ENCODE measurements at places on chromosomes 7 and 10.

DNA sequence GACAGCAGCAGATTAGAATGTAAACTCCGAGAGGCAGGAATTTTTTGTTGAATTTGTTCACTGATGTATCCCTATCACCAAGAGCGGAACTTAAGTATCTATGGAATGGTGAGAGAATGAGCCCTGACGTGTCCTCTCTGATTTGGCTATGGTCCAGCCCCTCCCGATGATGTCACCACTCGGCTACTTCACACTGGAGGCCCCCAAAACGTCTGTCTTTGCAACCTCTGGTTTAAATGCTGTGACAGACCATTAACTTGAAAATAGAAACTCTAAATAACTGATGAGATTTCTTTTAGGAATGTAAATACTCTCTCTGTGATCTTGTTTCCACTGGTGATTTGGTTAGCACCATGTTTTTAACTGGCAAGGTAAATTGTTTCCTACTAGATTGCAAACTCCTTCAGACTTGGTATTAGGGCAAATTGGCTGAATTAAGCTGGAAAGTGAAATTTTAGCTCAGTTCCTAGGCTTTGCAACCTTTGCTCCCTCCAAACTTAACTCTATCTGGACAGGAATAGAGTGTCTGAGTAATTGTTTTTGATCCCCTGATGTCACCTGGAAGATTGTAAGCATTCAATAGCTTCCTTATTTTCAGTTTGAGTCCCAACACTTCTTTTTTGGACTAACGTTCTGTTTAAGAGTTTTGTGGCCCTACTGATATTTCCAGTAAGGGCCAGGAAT lies 19.1 kb downstream of the SLC16A12 start:
- no peak for DNase-seq

DNA sequence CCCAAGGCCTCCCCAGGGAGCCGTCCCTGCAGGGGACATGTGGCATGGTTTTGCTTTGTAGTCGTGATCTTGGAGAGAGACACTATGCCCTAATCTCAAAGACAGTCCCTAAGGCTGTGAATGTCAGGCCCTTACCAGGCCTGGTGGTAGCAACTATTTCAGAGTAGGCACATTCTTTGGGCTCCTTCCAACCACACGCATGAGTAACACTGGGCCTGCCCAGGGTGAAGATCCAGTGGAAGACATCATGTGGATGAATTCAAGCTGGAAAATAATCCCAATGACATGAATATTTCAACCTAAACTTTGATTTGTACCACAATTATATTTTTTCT lies 39.5 kb upstream of the INSIG1 start:
- no peak for DNase-seq

DNA sequence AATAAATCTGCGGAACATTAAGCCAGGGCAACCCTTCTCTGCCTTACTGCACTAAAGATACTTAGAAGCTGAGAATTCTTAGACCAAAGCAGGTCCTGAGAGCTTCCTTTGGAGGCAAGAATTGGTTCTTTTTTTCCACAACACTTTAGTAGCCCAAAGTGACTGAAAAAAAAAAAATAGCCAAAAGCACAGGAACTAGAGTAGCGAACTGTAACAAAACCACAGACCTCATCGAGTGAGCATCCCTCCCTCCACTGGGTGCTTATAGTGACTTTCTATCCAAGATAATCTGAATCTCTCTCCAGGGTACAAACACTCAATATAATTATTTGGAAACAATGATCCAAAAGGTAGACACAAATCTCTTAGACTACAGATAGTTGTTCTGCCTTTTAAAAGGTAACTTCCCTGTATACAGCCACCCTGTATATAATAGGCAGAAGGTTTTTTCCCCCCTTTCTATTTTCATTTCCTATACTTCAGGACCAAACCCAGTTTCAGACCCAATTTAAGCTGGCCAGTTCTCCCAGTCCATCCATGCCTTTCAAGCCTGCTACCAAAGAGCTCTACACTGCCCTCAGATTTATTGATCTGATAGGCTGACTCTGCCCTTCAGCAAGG lies 31.6 kb upstream of the KCNIP2 start:
- DNase-seq = no peak

DNA sequence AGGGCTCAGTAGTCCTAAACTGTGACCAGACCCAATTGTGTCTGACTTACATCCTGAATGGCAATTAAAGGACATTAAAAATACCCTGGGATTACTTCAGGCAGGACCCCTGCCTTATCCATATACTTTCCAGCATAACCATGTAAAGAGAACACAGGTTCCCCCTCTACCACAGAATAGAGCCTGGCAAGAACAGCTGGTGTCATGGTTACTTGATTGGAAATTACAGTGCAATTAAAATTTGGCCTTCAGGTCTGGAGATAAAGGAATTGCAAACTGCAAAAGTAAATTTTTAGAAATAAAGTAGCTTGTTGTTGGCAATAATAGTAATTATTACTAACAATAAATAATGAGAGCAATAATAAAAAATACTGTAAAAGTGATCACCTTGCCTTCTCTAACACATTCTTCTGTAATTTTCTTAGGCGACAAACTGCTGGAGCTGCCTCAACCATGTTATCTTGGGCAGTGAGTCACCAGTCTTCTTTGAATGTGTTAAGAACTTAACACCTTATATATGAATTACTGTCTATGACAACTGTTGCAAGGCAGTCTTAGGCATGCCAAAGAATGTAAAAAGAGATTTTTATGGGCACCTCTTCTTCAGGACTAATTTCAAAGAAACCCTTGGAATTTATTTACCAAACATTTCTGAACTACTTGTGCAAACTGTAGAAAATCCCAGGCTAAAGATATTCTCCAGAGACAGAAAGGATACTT lies 53.7 kb downstream of the HIBADH start:
- DNase-seq = no peak

DNA sequence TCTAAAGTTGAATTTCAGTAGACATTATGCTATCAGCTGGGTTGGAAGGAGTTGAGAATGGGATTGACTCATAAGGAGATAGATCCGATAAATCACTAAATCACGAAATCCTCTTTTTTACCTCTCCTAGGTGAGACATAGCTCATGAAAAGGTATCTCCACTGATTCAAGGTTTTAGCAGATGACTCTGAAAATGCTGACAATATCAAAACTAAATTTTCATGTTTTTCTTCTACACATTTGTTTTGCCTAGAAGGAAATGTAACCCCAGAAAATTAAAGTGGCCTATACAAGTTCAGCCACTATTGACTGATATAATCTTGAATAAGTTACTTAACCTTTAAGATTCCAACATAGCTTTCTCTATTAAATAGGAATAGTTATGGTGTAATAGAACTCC lies 82.2 kb upstream of the VWDE start:
- DNase-seq = no peak

DNA sequence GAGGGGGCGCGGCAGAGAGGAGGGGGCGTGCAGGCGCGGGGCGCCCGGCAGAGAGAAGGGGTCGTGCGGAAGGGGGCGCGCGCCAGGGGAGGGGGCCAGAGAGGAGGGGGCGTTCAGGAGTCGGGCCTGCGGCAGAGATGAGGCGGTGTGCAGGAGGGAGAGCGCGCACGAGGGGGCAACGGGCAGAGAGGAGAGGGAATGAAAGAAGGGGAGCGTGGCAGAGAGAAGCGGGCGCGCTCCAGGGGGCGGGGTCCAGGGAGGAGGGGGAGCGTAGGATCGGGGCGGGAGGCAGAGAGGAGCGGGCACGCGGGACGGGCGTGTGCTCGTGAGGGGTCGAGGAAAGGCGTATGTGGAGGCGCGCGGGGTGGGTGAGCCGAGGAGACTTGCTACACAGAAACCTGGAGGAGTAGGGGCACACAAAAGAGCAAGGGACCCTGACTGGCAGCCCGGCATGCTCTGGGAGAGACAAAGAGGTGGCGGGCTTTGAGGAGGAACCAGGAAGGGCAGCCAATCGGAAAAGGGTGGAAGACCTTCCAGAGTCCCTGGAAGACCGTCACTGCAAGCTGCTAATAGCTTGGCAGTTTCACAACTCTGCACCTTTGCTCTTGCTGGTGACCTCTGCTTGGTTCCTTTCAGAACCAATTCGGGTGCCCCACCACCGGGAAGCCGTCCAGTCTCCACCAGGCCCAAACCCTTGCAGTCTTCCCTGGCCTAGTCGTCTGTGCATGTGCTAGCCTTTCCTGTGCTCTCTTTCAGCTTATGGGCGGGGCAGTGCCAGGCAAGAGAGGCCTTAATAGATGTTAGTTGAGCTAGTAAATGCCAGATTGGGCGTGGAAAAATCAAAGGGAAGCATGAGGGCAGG lies 639 bp downstream of the DYDC2 start:
- DNase-seq = no peak

GRCh38 chr7:77897004-77897547 lies 98.5 kb downstream of the PHTF2 start:
- DNase-seq = no peak

GRCh38 chr10:117519879-117520278 lies 22.7 kb upstream of the EMX2 start:
- no peak for DNase-seq

DNA sequence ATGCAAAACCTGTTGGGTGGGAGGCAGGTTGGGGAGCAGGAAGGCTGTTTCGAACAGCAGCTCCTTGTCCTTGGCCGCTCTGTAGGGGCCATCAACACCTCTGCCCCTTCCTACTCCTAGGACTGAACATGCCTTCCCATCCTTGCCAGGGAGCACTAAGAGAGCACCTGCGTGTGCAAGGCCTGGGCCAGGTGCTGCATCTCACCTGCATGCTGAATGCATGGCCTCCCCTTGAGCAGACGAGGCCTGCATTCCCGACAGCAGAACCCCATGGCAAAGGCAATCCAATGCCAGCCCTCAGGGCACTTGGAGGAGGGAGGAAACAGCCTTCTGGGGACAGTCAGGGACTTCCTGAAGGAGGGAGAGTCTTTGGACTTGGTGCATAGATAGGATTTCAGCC lies 11.0 kb downstream of the VSIR start:
- DNase-seq = no peak

- no peak for DNase-seq
These were observed 20.5 kb downstream of the NOM1 start for GRCh38 chr7:156969972-156970420.

DNA sequence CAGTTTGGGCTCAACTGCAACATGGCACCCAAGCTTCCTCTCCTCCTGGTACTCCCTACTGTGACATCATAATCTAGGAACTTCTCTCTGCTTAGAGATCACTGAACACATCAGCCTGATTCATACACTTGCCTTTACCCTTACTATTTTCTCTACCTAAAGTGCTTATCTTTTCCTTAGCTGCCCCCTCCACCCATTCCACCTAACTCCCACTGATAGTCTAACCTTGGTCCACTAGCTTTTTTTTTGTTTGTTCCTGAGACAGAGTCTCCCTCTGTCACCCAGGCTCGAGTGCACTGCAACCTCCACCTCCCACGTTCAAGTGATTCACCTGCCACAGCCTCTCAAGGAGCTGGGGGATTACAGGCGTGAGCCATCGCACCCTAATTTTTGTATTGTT lies 15.9 kb downstream of the CUL2 start:
- DNase-seq = no peak

DNA sequence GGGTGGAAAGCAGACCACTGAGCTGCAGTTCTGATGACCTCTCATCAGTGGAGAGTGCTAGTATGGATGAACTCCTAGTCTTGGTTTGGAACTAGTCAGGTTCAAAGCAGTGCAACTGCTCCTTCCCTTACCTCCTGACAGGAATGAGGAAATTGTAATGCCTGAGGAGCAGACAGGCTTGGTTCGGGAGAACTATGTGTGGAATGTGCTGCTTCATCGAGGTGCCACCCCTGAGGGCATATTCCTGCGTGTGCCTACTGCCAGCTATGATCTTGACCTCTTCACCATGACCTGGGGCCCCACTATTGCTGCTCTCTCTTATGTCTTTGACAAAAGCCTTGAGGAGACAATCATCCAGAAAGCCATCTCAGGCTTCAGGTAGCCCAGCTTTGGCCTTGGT lies 27.4 kb upstream of the NFKB2 start:
- no peak for DNase-seq

DNA sequence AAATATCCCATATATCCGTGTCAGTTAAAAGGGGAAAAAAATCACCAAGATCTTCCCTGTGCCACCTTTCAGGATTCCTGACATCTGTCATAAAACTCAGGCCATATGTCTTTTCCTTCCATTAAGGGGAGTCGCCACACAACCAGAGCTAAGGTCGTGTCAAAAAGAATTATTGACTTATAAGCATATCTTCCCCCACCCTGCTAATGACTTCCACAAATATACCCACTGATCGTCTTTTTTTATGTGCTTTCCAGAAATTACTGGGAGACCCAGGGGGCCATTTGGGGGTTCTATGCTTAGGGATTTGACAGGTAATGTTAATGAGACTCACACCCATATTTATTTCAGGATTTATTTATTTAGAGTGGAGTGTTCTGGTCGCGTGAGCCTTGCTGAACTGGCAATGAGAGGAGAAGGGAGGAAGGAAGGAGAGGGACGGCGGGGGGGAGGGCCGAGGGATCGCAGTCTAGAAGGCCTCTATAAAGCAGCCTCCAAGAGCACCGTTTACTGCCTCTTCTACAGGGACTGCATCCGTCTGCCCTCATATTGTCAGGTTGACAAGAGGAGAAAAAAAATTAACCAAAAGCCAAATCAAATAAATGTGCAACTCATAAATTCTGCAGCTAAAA lies 135.7 kb upstream of the MGMT start:
- DNase-seq = no peak

- no peak for DNase-seq
These were observed 203.7 kb downstream of the TRIL start for GRCh38 chr7:28754447-28754846.

DNA sequence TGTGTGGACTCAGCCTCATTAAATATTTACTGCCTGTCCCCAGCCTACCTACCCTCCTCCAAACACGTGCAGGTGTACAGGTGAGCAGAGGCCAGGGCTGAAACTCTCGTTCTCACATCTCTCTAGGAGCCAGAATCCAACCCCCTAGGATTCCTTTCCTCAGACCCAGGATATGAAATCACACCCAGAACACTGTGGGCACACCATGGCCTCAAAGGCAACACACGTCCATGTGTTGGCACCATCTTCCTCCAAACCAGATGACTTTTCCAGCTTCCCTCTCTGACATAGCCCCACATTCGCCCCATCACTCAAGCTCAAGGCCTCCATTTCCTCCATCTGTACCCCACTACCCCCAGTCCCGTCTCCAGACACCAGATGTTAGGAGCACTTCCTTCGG lies 51.8 kb upstream of the DUSP5 start:
- no peak for DNase-seq

DNA sequence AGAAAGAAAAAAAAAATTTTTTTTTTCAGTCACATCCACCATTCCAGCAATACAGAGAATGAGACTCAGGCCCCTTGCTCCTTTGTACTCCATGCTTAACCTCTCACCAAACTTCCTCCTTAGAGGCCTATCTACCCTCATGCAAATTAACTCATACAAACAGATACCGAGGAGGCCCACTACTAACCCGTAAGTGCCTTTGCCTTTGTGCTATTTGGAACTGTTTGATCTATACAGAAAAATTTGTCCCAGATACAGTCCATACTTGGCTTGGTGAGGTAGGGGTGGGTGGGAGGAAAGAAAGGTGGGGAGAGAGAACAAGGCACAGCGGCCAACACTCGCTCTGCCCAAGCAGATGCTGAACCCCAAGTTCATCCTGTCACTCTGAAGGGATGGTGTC lies 87.8 kb upstream of the DUSP5 start:
- DNase-seq = no peak

DNA sequence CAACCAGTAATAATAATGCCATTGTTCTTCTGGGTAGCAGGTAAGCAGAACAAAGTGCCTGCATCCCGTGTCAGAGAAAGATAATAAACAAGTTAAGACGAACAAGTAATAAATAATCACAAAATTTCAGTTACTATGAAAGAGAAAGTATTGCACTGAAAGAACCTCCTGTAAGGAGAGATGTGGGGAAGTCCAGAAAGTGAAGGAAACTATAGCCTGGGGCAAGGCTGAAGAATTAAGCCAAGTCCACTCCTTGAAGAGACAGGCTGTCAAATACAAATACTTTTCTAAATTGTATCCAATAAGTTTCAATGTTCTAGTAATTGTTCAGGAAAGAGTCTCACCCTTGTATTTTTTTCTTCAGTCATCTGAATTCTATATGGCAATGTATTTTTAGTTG lies 611.4 kb downstream of the MAGI2 start:
- no peak for DNase-seq

Measured in stimulated activated CD8-positive, alpha-beta memory T cell treated with anti-CD3 and anti-CD28 coated beads, Interleukin-7, amount 100 ng/mL, for 1 hour (primary cell).